ENCODE measurements at places on chromosomes 2 and 18.

GRCh38 chr2:143686585-143687164, 557.5 kb downstream of the ARHGAP15 start:
- no peak for DNase-seq

DNA sequence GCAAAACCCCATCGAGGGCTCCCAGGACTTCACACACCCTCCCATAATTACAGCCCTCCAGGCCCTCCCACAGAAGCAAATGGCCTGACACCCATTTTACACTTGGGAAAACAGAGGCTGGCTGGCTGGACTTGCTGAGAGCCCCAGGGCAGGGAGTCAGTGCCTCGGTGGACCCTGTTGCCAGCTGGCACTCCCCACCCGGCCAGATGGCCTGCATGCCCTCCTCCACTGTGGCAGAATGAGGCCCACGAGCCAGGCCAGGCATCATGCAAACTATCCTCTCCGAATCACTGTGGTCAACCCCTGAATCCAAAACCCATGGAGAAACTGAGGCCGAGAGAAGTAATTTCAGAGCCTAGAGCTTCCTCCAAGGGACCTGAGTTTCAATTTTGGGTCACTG, 129.7 kb downstream of the SMAD2 start:
- DNase-seq, result no peak

DNA sequence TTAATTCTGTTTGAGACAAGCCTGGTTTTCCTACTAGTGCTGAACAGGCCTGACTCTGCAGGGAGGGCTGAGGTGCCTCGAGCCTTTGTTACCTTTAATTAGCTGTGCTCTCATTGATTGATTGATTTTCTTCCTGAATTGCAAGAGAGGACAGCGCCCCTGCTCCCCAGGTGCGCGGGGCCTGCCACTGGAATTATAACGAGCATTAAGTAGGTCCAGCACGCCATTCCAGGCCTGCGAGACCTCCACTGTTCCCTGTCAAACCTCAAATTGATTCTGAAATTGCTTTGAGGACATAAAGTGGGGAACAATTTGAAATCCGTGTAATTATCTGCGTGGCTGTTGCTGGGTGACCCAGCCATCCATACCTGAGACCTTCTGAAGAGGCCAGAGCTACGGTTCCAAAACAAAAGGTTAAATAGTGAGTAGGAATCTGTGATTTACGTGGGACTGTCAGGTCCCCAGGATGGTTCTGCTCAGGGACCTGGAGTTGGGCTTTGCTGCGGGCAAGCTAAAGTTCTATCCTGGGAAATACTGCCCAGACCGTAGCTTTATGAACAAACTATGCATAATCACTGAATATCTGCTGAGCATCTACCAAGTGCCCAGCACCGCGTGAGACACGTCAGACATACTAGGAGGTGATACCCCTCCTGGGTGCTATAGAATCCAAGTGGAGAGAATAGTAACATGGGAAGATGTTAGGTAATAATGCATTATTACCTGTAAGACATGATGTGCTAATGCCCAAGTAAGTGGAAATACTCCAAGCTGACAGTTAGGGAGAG, 104.1 kb downstream of the ZBTB7C start:
- no peak for DNase-seq

GRCh38 chr18:31557446-31557845, 34.2 kb upstream of the TTR start:
- no peak for DNase-seq

DNA sequence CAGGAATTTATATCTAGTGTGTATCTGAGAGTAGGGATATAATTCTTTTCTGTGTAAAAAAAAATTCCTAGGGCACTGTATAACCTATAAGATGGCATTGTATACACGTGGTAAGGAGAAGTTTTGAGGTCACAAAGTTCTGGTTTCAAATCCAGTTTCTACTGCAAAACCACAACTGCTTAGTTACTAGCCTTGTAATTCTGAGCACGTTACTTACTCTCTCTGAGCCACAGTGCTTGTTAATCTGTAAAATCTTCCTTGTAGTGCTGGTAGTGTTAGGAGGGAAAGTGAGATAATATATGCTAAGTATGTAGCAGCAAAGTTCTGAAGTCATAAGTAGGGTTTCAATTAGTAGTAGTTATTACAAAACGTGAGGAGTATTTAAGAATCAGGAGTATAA, 175.4 kb downstream of the SATB2 start:
- DNase-seq, result no peak

GRCh38 chr2:195575879-195576401, 81.1 kb upstream of the SLC39A10 start:
- DNase-seq, result no peak

All from activated CD4-positive, CD25-positive, alpha-beta regulatory T cell treated with anti-CD3 and anti-CD28 coated beads, Interleukin-2, amount 50 U/mL, for 16 hours (primary cell).